ENCODE measurements at places on chromosomes 7 and 10.

- H3K27me3 ChIP-seq: no peaks in the 10 kb centered on the region
- H3K36me3 ChIP-seq: no peaks in the 10 kb centered on the region
- no peak overlapping the region for H3K27ac ChIP-seq
These were observed 22.9 kb downstream of the GSAP start for GRCh38 chr7:77393261-77393660.

GRCh38 chr10:127344346-127344745 is 148.0 kb upstream of the INSYN2A start:
- no peak for DNase-seq
- no peak overlapping the region for H3K27ac ChIP-seq
- no peaks in the 10 kb centered on the region for H3K36me3 ChIP-seq
- H3K27me3 ChIP-seq: peaks cover 2% of the 10 kb centered on the region

- H3K27ac ChIP-seq: no peak overlapping the region
- H3K4me3 ChIP-seq: no peak overlapping the region
- H3K27me3 ChIP-seq: no peaks in the 10 kb centered on the region
These were observed 52.8 kb upstream of the NFE2L3 start for GRCh38 chr7:26099236-26099635.

DNA sequence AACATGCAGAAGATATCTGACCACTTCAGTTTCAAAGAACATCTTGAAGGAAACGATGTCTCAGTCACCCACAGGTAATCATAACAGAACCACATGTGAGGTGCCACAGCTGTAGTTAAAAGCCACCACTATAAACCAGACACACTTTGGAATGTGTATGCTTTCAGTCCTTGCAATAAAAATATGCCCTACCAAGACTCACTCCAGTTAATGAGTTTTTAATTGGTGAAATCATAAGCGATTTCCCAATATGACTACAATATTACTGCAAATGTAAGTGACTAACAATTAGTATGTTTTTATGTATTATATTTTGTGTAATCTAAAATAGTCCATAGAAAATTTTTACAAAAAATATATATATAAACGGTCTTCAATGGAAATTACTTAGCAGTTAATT is 428.2 kb downstream of the PARD3 start:
- H3K4me1 ChIP-seq: no peaks in the 10 kb centered on the region
- no peaks in the 10 kb centered on the region for H3K36me3 ChIP-seq
- H3K27ac ChIP-seq: no peak overlapping the region
- no peak overlapping the region for H3K4me3 ChIP-seq
- DNase-seq: no peak
- H3K27me3 ChIP-seq: no peaks in the 10 kb centered on the region

GRCh38 chr7:14752301-14752700 is 150.2 kb downstream of the DGKB start:
- H3K4me1 ChIP-seq: no peaks in the 10 kb centered on the region
- no peaks in the 10 kb centered on the region for H3K27me3 ChIP-seq
- H3K4me3 ChIP-seq: no peak overlapping the region
- no peaks in the 10 kb centered on the region for H3K36me3 ChIP-seq
- no peak overlapping the region for H3K27ac ChIP-seq

GRCh38 chr7:50209461-50210135 is 94.9 kb upstream of the IKZF1 start:
- peak overlapping the region; percentile 13 for H3K27ac ChIP-seq
- H3K27me3 ChIP-seq: no peaks in the 10 kb centered on the region
- H3K4me3 ChIP-seq: no peak overlapping the region
- DNase-seq: no peak
- peaks cover 95% of the 10 kb centered on the region for H3K4me1 ChIP-seq

- DNase-seq: no peak
- no peaks in the 10 kb centered on the region for H3K36me3 ChIP-seq
- H3K4me3 ChIP-seq: no peak overlapping the region
- H3K4me1 ChIP-seq: peaks cover 19% of the 10 kb centered on the region
- H3K27ac ChIP-seq: no peak overlapping the region
- peaks cover 59% of the 10 kb centered on the region for H3K27me3 ChIP-seq
These were observed 19.3 kb downstream of the UNCX start for GRCh38 chr7:1251796-1252539.

DNA sequence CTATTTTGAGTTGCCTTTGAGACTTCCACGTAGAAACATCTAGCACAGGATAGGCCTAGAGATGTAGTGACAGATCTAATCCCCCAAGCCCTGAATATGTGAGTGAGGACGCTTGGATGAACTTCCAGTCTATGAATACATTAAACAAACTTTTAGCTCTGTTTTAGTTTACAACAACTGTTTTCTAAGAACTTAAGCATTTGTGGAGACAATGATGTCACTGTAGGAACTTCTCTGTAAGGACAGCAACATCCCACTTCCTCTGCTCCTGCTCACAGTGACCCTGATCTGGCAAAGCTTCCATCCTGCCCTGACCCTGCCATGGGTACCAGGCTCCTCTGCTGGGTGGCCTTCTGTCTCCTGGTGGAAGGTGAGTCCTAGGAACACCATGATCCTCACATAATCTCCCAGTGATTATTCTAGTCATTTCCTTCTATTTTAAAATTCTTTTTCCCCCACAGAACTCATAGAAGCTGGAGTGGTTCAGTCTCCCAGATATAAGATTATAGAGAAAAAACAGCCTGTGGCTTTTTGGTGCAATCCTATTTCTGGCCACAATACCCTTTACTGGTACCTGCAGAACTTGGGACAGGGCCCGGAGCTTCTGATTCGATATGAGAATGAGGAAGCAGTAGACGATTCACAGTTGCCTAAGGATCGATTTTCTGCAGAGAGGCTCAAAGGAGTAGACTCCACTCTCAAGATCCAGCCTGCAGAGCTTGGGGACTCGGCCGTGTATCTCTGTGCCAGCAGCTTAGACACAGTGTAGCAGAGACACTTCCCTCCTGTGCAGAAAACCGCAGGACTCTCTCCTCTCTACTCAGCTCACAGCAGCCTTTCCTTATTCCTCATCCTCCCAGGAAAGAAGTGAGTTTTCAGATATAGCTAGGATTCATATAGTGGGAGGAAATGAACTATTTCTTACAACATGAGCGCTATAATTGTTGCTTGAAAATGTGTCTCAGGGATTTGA is 194.4 kb upstream of the PRSS1 start:
- H3K27me3 ChIP-seq: no peaks in the 10 kb centered on the region
- H3K27ac ChIP-seq: no peak overlapping the region
- DNase-seq: no peak
- no peaks in the 10 kb centered on the region for H3K36me3 ChIP-seq

GRCh38 chr10:126904818-126905701 is at the start of gene DOCK1:
DOCK1 (plus strand) TSS chr10:126905428; CDS start chr10:126905518, 90 bp downstream.
- H3K4me1 ChIP-seq: peaks cover 2% of the 10 kb centered on the region
- H3K27ac ChIP-seq: no peak within 1 kb of the TSS
- no peak within 1 kb of the TSS for H3K4me3 ChIP-seq

DNA sequence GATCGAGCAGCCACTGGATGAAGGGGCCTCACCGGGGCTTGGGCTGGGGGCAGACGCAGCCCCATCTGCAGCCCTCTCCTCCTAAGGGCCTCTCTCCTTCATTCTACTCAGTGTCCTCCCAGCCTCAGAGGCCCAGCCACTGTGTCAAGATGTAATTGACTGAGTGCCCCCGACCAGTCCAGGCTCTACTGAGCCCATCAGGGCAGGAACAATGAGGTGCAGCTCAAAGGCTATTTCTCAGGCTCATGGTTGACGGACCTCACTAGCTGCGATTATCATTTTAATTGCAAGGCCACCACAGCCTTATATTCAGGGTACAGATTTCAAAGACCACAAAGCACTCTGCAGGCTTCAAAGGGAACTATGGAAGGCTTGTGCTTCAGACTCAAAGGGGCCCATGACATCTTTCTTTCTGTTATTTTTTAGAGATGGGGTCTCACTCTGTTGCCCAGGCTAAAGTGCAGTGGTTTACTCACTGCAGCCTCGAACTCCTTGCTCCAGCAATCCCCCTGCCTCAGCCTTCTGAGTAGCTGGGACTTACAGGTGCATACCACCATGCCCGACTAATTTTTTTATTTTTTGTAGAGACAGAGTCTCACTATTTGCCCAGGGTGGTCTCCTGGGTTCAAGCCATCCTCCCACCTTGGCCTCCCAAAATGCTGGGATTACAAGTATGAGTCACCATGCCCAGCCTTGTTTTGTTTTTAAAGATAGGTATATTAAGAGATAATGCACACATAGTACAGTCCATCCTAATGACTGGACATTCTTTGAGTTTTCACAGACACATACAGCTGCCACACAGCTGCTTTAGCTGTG is 23.7 kb downstream of the SLC29A3 start:
- peaks cover 11% of the 10 kb centered on the region for H3K36me3 ChIP-seq
- no peaks in the 10 kb centered on the region for H3K27me3 ChIP-seq
- peaks cover 4% of the 10 kb centered on the region for H3K4me1 ChIP-seq
- no peak overlapping the region for H3K27ac ChIP-seq
- no peak for DNase-seq

GRCh38 chr7:147412109-147412508 is 1178.5 kb upstream of the C7orf33 start:
- H3K27me3 ChIP-seq: no peaks in the 10 kb centered on the region
- H3K4me3 ChIP-seq: no peak overlapping the region
- no peaks in the 10 kb centered on the region for H3K4me1 ChIP-seq
- no peak overlapping the region for H3K27ac ChIP-seq
- DNase-seq: no peak

GRCh38 chr7:52074071-52074470 is 757.5 kb upstream of the COBL start:
- H3K27ac ChIP-seq: no peak overlapping the region
- H3K27me3 ChIP-seq: no peaks in the 10 kb centered on the region
- DNase-seq: no peak
- no peaks in the 10 kb centered on the region for H3K36me3 ChIP-seq
- H3K4me1 ChIP-seq: no peaks in the 10 kb centered on the region
- H3K4me3 ChIP-seq: no peak overlapping the region

DNA sequence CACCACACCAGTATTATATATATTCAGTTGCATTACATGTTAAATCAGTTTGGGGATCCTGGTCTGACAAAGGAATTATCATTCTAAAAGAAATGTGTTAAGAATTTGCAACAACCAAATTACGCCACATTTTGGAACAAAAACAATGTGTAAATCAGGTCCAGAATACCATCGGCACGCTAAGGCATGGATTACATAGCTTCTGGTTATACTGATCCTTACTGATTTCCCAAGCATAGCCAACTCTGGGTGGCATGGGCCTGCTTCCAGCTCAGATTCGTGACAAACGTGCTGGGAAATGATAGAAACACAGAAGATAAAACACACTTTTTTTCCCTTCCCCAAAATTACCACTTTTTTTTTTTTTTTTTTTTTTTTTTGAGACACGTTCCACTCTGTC is 660.0 kb downstream of the SORCS1 start:
- no peaks in the 10 kb centered on the region for H3K36me3 ChIP-seq
- H3K27ac ChIP-seq: no peak overlapping the region
- DNase-seq: no peak
- no peaks in the 10 kb centered on the region for H3K4me1 ChIP-seq
- no peak overlapping the region for H3K4me3 ChIP-seq

- DNase-seq: peak; percentile 86
- H3K4me3 ChIP-seq: peak within 1 kb of the TSS; percentile 58
- H3K36me3 ChIP-seq: peaks cover 11% of the 10 kb centered on the region
- H3K27ac ChIP-seq: no peak within 1 kb of the TSS
- H3K4me1 ChIP-seq: peaks cover 23% of the 10 kb centered on the region
These were observed at the start of gene FAM241B for GRCh38 chr10:69629897-69630650. FAM241B (plus strand) TSS chr10:69630247; CDS start chr10:69631744, 1,497 bp downstream.

DNA sequence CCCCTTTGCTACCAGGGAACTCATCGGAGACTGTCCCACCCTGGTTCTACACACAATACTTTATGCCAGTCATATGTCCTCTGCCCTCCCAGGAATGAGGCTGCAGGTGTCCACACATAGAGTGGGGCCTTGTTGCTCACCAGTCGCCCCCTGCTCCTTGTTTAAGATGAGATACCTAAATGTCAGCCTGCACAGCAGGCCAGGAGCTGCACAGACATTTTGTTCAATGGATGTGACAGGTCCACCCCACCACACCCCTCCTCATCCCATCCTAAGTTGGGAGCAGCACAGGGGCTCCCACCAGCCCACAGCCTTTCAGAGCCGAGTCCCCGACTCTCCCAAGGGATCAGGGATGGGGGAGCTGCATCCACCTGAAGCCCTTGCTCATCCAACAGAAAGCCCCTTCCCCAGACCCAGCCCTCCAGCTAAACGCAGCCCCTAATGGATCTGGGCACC is 6.2 kb upstream of the GRID1 start:
- H3K36me3 ChIP-seq: no peaks in the 10 kb centered on the region
- H3K4me1 ChIP-seq: peaks cover 13% of the 10 kb centered on the region
- H3K27me3 ChIP-seq: peaks cover 47% of the 10 kb centered on the region
- no peak overlapping the region for H3K27ac ChIP-seq
- DNase-seq: no peak
- H3K4me3 ChIP-seq: no peak overlapping the region
